Hematopoietic multipotent progenitor cell treated with erythropoietin and hydrocortisone succinate and interleukin-3 and kit ligand, for 17 days (in vitro differentiated cells): ENCODE measurements at places on chromosomes 1 and 21.

DNA sequence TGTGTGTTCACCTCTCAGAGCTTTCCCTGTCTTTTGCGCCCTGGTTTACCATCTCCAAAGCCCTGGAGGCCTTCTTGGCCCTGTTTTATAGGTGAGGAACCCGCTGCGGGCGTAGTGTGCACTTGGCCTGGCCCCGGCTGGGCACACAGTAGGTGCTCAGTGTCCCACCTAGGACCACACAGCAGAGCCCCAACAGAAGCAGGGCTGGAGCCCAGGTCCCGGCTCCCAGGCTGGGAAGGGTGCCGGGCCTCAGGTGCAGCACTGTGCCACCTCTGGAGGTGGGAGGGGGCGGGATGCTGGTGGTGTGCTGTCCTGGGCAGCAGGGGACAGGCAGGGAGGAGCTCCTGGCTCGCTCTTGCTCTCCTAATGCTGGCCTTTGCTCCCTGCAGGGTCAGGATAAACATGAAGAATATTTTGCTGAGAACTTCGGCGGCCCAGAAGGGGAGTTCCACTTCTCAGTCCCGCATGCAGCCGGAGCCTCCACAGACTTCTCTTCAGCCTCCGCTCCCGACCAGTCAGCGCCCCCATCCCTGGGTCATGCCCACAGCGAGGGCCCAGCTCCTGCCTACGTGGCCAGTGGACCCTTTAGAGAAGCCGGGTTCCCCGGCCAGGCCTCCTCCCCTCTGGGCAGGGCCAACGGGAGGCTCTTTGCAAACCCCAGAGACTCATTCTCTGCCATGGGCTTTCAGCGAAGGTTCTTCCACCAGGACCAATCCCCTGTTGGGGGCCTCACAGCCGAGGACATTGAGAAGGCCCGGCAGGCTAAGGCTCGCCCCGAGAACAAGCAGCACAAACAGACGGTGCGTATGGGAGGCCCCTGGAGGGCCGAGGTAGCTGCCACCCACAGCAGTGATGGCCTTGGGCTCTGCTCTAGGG, 24.8 kb downstream of the COQ8A start:
- DNase-seq, result no peak

- DNase-seq, result no peak
Observed at GRCh38 chr1:17061486-17061885, 7.7 kb upstream of the SDHB start.

DNA sequence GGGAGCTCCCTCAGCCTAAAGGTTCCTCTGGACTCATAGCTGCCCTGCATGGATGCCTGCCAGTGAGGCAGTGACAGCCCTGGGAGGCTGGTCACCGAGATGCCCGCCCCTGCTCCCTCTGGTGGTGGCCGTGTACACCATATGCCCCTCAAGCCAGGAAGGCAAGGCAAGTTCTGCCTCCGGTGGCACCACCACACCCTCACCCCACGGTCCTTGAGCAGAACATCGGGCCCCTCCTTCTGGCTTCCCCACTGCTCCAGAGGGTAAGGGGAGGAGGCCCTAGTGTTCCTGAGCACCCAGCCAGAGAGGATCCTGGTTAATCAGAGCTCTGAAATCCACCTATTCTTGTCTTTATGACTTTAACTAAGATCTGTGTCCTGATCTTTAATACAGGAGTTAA, 1.5 kb upstream of the S100A14 start:
- no peak for DNase-seq

GRCh38 chr1:156120318-156120717, 5.8 kb downstream of the LMNA start:
- no peak for DNase-seq

GRCh38 chr1:24198766-24199165, 11.7 kb upstream of the IFNLR1 start:
- no peak for DNase-seq

DNA sequence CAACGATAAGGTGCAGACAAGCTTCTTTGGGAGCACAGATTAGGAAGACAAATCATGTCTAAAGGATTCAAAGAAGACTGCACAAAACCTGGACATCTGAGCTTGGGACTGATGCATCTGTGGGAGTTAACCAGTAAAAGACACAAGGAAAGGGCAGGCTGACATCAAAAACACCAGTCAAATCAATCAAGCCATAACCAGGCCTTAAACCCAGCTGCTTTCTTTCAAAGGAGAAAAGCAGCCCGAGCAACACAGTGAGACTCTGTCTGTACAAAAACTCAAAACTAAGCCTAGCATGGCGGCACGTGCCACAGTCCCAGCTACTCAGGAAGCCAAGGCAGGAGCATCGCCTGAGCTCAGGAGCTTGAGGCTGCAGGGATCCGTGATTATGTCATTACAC, 411.6 kb downstream of the SMYD3 start:
- no peak for DNase-seq

DNA sequence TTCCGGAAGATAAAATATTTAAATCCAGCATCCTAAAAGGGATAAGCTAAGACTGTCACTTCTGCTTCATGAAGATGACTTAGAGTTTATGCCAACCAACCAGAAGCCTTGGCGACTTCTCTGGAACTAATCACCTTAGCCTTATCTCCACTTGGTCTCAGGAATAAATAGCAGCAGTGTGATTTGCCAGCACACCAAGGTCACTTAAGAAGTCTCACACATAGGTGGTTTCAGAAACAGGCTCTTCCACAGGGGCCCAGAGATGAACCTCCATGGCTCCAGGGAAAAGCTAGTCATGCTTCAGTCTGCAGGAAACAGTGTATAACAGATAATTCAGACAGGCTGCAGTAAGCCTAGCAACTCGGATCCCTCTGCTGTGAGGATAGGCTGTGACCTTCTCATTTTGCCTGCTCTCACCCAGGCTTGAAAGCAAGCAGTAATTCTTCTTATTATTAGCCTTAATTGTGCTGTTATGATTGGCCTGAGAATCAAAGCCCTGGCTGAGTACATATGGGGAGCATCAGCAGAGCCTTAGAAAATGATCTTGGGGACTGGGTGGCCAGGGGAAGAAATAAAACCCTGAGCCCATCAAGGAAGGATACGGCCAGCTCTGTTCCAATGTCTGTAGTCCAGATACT, 84.7 kb downstream of the WLS start:
- no peak for DNase-seq

- peak; percentile 36 for DNase-seq
Observed at GRCh38 chr1:163410073-163410999, 88.6 kb downstream of the NUF2 start.

DNA sequence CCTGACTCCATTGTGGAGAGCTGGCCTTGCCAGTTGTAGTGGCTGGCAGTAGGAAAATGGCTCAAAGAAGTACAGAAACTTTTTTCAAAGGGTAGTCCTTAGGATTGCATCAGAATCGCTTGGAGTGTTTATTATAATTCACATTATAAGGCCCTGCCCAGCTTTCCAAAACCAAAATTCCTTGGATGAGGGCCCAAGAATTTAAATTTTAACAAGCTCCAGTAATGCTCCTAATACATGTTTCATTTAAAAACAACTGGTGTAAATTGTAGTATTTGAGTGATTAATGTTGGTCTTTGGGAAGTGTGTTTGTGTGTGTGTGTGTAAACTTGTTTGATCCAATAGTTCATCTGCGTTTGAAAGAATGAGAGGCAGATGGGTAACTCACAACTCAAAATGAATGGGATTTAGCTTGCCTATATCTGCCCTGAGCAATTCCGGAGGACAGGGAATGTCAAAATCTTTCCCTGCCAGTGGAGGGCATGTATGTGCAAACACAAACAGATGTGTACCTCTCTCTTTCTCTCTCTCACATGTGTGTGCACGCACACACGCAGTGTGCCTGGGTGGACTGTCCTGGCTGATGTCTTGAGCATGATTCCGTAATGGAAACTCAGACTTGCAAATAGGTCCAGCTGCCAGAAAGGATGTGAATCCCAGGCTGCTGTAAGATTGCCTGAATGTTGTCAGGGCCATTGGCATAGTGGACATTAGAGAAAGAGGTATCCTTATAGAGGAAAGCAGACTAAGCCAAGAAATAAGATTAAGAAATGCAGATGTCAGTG, 293.1 kb downstream of the LMX1A start:
- no peak for DNase-seq

- no peak for DNase-seq
Observed at GRCh38 chr1:214363386-214363785, 82.4 kb downstream of the SMYD2 start.

GRCh38 chr1:3519301-3519885, 64.9 kb downstream of the ARHGEF16 start:
- no peak for DNase-seq

DNA sequence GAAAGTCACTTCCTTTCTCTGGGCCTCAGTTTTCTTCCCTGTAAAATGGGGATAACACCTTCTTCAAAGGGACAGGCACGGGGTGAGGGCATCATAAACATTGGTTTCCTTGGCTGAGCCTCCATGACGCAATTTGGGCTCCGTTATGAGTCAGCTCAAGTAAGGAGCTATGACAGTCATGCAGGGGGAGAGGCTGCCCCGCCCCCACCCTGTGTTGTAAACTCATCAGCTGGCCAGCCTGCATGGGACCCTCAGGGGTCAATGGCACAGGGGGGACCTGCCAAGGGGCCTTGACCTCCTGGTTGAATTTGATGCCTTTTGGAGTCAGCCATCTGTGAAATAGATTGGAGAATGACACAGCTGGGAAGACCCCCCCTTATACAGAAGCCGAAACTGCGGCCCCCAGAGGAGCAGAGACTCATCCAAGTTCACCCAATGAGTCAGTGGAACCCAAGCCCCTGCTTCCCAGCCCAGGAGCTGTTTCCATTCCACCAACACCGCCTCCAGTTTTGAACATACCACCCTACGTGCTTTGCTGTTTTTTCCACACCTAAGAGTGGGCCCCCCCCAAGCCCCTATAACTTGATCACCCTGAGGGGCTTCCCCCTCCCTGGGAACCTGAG, 36.8 kb upstream of the RUNX3 start:
- DNase-seq, result no peak

GRCh38 chr1:107653005-107653404, 312.0 kb downstream of the VAV3 start:
- no peak for DNase-seq

DNA sequence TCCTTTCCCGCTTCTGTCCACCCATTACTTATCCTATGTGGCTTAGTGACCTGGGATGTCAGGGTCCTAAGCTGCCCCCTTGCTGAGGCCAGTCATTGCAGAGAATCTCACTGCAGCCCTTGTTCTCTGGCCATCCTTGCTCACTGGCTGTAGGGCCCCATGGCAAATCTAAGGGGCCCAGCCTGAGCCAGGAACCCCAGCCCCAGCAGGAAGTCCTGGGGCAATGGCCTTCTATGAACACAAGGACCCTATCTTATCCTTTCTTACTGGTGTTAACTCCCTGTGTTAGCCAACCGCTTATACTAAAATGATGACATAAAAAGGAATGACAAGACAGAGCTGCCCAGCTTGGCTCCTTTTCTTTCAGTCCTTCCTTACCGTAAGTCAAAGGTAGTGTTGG, 29.9 kb downstream of the DHCR24 start:
- no peak for DNase-seq

DNA sequence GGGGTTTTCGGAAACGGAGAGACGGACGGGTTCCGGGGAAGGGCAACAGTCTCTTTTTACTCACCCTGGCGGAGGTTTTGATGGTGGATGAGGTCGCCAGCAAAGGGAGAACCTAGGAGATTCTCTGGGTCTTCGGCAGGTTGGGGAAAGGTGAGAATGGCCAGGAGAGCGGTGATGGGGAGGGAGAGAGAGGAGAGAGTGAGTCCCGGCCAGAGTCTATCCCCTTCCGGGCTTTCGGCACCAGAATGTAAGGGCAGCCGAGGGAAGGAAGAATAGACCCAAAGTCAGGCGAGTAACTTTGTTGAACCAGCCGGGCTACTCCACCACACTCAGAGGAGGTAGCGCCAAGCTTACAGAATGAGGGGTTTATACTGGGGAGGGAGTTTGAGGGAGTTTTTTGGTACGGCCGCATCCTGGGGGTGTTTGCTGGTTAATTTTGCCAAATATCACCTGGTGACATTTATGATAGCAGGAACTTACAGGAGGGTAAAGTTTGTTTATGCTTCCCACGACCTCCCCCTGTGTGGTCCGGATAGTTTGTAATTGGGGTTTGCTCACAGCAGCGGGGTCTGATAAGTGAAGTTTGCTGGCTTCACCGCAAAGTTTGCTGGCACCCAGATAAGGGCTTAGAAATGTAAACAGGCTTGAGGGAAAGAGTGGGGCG, 141.1 kb upstream of the ETV3 start:
- DNase-seq, result peak; percentile 88

DNA sequence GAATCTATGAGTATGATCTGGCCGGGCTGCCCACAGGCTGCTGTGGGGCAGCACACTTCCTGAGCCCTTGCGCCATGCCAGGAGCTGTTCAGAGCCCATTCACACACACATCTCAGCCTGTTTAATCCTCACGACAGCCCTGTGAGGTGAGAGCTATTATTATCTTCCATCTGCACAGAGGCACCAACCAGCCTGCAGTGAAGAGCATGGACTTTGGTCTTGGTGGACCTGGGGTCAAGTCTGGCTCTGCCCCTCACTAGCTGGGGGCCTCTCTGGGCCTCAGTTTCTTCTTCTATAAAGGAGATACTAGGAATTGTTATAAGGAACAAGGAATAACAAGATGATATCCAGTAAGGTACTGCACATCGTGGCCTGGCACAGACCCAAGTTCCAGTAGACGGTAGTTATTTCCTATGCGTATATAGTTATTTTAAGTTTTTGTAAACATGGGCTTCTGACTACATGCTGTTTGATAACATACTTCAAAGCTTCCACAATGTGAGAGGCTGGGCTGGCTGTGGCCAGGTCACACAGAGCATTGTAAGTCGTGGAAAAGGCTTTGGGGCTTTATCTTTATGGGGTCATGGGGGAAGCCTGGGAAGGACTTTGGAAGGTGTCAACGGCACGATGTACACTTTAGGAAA, 3.4 kb upstream of the PADI2 start:
- no peak for DNase-seq

DNA sequence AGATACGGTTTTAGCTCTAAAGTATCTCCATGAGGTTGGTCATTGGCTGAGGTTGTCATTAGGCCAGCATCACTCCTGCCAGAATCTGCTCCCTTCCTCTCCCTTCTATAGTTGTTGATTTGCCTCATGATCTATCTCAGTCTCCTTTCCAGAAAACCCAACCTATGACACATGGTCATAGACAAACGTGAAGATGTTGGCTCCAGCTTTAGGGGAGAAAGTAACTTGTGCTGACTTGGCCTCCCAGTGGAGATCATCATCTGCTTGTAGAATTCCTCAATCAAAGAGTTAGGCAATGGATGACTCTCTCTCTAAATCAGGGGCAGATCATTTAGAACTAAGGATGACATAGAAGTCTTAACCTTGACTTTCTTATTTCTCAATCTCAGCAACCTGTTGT, 894.4 kb downstream of the TTLL7 start:
- no peak for DNase-seq

DNA sequence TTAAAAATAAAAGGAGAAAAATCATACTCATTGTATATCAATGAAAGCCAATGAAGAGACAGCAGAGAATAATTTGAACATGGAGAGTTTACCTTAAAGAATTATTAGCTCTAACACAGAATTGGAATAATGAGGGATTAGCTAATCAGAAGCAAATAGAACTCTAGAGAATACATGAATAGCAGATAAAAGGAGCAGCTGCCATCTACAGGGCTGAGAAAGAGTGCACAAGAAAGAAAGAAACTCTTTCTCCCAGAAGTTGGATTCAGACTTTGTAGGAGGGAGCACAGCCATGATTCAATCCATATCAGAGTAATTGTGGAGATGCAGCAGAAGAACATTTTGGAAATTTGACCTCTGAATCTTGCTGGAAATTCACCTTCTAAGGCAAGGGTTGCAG, 1171.2 kb downstream of the PLA2G4A start:
- no peak for DNase-seq

- DNase-seq, result no peak
Observed at GRCh38 chr1:172977296-172978017, 73.3 kb downstream of the TNFSF18 start.
